ENCODE measurements at places on chromosomes 6 and 20.

DNA sequence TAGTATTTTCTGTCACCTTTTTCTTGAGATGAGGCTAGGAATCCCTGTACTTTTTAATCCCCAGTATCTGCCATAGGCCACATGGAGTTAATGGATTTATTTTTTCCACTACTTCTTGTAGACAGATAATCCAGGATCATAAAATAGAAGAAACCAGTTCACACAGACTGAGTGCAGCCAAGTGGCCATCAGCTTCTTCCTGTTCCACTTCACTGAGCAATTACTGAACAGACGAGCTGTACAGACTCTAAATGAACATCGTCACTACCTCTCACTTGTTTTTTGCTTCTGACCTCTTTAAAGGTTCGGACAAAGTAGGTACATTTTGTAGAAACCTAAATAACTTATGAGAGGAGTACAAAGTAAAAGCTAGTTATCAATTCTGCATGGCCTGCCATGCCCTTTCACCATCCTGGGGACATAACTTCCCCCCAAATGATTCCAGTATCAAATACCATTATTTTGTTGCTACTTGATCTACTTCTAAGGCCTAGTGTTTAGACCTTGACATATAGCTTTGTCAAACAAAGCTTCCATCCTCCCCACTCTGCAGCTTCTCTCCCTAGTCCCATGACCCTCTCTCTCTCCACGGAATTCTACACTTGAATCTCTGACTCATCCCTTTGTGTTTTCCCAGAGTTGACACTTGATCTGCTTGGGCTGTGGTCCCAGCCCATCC is 34.4 kb upstream of the ARHGAP18 start:
- DNase-seq, result peak; percentile 88

GRCh38 chr6:117540670-117541069 is 58.2 kb downstream of the DCBLD1 start:
- no peak for DNase-seq

DNA sequence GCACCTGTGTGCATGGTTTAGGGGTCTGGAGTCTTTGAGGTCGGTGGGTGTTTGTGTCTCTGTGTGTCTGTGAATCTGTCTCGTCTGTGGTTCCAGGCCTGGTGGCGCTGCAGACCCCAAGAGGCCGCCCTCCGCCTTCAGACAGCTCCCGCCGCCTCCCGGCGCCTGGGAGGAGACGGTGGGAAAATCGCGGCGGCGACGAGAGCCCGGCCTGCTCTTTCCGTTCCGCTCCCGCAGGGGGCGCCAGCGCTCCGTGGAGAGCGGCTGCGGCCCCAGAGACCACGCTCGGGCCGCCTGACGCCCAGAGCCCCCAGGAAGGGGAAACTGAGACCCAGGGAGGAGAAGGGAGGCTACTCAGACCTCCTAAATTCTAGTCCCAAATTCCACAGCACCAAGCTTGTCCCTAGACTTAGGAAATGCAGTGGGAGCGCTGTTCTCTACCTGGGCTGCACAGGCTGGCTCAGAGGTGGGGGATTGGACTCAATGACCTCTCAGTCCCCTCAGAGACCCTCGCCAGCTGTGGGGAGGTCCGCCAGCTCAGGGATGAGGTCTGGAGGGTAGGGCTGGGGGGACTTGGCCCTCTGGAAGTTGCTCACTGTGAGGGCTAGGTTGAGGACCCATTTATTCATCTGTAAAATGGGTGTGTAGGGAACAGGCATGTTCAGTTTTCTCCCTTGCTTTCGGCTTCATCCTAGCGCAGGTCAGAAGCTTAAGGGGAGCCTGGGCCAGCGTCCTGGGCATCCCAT is 36.9 kb upstream of the BLCAP start:
- DNase-seq, result peak; percentile 53

- DNase-seq, result no peak
Measured at GRCh38 chr20:235891-236290, 8.8 kb downstream of the DEFB129 start.

DNA sequence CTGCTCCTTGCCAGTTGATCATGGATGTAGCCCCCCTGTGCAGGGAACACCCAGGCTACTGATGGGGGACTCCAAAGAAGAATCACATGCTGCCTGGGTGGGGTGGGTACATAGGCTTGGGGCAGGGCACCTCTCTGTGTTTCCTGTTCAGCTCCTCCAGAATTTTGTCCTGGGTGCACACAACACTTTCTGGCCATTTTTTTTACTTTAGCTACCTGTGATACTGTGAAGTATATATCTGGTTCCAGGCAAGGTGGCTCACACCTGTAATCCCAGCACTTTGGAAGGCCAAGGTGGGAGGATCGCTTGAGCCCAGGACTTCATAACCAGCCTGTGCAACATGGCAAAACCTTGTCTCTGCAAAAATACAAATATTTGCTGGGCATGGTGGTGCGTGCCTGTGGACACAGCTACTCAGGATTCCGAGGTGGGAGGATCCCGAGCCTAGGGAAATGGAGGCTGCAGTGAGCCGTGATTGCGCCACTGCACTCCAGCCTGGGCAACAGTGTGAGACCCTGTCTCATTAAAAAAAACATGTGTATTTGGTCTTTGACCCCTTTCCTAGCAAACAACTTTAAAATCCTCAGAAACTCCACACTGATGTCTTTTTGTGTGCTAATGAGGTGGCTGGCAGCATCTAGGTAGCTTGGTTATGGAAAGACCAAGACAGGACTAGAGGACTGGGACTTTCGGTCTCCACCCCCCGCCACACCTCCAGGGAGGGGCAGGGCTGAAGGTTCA is 14.1 kb downstream of the SLC4A11 start:
- no peak for DNase-seq

- DNase-seq, result peak; percentile 24
Measured at GRCh38 chr6:161215876-161216615, 57.8 kb downstream of the AGPAT4 start.

DNA sequence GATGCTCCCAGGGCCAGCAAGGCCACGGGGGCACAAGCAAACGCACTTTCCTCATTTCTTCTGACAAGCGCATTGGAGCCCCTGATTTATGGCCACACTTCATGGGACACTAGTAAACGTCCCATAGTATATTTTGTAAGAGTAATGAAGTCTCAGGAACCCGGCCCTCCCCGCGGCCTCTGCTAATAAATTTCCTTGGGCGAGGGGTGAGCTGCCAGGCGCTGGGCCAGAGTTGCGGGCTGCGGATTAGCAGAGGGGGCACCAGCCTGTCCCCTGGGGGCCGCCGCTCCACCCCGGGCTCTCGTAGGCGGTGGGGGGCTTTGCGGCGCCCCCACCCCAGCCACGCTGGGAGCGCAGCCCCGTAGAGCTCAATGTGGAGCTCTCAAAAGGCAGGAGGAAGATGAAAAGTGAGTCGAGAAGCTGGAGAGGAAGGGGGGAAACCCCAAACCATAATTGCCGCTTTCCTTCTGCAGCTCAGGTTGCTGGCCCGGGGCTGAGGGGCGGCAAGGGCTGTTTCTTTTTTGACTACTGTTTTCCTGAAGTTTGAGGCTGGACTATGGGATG is 173.6 kb downstream of the CDC5L start:
- peak; percentile 16 for DNase-seq

DNA sequence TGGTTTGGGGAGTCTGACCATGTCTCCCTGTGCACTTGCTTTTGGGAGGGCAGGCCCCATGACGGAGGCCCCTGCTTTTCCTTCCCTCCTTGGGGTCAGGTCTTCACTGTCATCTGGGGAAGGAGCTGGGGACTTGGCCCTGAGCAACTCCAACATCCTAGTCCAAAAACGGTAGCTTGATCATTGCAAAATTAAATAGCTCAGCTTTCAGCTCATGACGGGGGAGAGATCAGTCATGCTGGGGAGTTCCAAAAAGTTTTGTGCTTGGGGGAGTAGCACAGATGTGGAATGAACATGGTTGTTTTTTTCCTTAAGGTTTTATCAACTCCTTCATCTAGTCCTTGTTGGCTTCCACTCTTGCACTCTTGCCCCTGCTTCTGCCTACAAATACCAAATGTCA is 60.8 kb downstream of the MOCS1 start:
- DNase-seq, result no peak

DNA sequence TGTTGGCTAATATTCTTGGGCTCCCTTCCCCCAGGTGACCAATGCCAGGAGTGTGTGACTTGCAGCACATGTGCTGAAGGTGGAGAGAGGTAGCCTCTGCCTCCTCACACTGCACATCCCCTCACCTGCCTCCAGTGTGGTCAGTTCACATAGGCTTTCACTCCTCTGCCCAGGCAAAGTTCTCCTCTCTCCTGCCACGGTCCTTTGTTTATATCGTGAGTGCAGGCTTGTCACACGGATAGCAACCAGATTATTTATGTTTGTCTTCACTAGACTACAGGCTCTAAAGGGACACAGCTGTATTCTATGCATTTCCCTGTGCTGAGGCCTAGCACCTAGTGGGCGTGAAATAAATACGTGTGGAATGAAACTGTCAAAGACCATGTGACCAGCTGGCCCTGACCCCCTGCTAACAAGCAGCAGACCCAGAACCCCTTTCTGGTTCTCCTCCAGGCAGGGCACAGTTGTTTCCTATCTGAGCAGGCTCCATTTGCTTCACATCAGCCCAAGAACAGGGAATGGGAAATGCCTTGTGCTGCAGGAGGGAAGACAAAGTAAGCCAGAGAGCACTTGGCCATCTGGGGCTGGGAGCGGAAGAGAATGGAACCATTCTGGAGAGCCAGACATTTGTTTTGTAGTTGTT is 42.3 kb downstream of the UNC5CL start:
- DNase-seq, result peak; percentile 22

GRCh38 chr20:34033903-34034302 is 40.2 kb downstream of the RALY start:
- no peak for DNase-seq

DNA sequence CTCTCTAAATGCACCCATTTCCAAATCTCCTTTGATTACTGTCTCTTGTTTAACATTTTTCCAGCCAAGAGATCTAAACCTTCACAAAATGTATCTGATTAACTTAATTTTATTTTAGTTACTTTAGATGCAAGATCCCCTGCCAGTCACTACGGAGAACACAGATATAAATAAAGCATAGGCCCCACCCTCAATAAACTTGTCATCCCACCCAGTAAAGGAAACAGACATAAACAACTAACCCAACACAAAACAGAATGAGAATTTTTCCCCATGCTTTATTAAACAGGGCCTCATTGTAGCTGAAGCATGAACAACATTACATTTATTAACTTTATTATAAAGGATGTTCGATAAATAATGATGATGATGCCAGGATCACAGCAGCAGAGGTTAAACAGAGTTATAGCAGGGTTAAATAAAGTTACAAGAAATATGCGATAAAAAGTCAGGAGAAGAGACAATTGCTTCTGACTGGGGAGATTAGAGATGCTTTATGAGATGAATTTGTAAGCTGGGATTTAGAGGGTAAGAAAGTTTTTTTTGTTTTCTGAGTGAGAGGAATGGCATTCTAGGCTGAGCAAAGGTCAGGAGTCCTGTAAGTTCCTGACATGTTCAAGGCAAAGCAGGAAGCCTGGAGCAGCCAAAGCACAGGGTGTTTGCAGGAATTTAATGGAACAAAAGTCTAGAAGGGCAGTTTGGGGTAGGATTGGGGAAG is 41.1 kb downstream of the TFAP2A start:
- DNase-seq, result peak; percentile 29

GRCh38 chr20:7702141-7702540 is 238.1 kb downstream of the HAO1 start:
- DNase-seq, result no peak

DNA sequence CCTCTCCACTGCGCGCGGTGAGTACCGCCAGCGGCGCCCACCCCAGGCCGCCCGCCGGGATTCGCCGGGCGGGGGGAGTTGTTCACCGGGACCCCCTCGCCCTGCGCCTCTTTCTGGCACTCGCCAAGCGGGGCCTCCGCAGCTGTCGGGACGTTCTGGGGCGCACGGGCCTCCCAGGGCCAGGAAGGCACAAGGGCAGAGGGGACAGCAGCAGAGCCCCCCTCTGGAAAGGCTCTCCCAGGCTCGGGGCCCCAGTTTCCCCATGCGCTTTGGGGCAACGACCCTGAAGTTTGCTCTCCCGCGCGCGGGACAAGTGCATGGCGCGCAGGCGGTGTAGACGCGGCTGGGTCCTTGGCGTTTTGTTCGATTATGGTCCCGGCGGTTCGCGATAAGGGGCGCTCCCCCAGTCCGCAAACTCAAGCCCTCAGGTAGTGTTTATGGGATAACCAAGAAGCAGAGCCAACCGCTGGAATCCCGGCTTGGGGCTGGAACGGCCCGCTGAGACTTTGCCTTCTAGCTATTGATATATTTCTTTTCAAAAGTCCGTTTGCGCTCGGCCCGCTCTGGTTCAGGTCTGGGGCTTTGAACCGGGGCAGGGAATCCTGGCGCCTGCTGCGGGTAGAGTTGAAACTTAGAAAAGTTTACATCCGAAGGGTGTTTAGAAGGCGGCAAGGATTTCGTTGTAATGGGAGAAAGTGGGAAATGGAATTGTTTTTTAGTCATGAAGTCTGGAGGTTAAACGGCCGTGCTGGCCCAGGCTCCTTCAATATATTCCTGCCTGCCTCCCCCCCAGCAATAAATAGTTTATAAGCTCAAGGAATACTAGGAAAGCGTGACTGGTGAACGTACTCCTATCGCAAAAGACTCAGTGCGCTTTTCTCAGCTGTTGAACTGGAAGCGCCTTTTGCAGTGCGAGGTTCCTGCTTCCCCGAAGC is 595 bp downstream of the EYA2 start:
- peak; percentile 62 for DNase-seq

DNA sequence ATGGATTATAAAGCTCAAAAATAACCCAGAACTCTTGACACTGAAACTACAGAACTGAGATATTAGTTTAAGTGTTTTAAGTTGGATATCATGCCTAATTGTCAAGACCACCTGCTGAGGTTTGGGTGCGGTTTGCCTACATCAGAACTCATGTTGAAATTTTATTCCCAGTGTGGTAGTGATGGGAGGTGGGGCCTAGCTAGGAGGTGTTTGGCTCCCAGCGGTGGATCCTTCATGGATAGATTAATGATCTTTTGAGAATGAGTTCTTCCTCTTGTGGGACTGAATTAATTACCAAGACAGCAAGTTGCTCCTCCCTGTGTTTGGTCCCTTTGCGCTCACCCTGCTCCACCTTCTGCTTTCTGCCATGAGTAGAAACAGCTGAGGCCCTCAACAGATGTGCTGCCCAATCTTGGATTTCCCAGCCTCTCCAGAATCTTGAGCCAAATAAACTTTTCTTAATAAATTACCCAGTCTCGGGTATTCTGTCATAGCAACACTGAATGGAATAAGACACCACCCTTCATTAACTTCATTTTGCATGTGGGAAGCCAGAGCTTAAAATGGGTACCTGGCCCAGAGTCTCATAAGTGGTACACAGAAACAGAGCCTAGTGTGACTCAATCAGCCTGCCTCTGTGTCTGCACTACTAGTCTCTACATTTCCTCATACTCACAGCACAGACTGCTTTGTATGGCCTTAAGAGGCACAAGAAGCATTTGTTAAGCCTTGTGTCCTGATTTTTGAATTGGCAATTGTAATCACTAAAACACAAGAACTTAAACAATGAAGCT is 158.4 kb downstream of the IBTK start:
- no peak for DNase-seq

All from Daoy (cell line).